ENCODE measurements at places on chromosomes 1 and 21. TPM values are rescaled to one million over a fixed set of nuclear protein-coding genes. Genes with fewer than 3 reads are reported as not detected.

DNA sequence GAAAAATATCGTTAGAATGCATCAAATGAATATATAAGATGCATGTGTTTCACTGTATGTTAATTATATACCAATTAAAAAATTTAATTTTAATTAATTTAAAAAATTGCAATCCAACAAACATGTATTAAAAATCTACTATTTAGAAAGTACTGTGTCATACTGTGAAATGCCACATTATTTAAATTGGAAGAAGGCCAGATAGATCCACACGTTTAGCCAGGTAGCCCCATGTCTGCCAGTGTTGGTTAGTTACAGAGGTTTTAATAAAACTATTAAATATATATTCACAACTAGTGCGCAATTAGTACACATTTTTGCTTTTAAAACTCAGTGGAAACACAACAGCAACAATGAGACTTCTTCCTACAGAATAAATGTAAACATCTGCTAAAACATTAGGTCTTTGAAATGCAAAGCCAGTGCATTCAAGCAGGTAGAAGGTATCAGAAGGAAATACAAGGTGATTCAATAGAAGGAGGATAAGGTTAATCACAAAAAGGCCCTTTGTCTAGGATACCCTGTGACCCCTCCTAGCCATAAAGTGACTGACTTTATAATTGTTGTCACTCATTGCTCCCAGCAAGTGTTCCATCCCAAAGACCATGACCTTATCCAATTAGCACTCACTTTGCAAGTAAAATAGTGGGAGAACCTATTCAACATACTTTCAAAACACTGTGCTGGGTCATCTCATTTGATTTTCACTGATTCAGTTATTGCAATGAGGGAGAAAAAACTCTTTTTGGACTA, 211.5 kb downstream of the TTLL7 start:
- H3K27me3 ChIP-seq = no peaks in the 10 kb centered on the region
- H3K27ac ChIP-seq = no peak overlapping the region
- H3K4me1 ChIP-seq = no peaks in the 10 kb centered on the region
- no peak overlapping the region for H3K4me3 ChIP-seq

- DNase-seq = no peak
- H3K27me3 ChIP-seq = no peaks in the 10 kb centered on the region
- H3K27ac ChIP-seq = no peak overlapping the region
- H3K4me1 ChIP-seq = peaks cover 29% of the 10 kb centered on the region
- H3K4me3 ChIP-seq = no peak overlapping the region
- H3K36me3 ChIP-seq = peaks cover 64% of the 10 kb centered on the region
Measured at GRCh38 chr1:25343872-25344271, 5.7 kb downstream of the TMEM50A start.

DNA sequence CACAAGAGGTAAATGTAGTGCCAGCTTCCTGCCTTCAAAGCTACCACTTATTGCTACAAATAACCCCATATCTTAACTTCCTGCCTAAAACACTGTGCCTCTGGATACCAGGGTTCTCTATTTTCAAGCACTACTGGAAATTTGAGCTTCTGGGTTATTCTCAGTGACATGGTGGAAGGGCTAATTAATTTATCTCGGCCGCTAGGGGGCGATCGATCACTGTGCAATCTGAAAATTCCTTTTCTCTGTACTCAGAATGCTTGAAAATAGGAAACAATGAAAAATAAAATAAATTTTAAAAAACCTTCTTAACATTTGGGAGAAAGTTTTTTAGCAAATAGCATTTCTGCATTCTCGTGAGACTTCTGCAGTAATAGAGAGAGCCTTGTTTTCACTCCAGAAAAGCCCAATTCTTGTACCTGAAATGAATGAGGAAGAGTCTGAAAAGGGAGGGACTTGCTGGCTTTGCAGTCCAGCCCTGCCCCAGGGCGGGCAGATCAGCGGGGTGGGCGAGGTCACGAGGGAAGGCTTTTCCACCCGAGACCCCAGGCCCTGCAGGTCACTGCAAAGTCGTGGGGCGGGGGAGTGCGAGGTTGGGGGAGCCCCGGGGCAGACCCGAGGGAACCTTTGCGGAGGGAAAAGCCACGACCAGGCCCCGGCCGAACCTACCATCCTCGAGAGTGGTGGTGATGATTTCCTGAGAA, 276.7 kb downstream of the PCP4 start:
- H3K27me3 ChIP-seq = no peaks in the 10 kb centered on the region
- no peak overlapping the region for H3K4me3 ChIP-seq
- no peak overlapping the region for H3K27ac ChIP-seq
- no peaks in the 10 kb centered on the region for H3K4me1 ChIP-seq

DNA sequence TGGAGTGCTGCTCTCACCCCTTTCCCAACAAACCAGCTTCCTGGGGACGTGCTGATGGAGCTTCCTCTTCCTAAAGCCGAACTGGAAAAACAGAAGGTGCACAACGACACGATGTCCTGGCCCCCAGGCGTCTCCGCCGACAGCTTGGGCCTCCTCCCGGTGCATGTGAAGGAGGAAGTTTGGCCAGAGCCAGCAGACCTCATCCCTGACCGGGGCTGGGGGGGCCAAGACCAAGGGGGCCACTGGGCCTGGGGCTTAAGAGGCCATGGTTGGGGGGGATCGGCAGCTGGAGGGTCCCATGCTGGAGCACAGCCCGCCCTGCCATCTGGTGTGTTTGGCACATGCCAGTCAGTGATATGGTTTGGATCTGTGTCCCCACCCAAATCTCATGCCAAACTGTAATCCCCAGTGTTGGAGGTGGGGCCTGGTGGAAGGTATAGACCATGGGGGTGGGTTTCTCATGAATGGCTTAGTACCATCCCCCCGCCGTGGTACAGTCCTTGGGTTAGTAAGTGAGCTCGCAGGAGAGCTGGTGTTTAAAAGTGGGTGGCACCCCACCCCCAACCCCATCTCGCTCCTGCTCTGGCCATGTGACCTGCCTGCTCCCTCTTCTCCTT, 6.4 kb downstream of the HES4 start:
- peaks cover 6% of the 10 kb centered on the region for H3K4me1 ChIP-seq
- peaks cover 32% of the 10 kb centered on the region for H3K27me3 ChIP-seq
- H3K4me3 ChIP-seq = no peak overlapping the region
- no peak for DNase-seq

DNA sequence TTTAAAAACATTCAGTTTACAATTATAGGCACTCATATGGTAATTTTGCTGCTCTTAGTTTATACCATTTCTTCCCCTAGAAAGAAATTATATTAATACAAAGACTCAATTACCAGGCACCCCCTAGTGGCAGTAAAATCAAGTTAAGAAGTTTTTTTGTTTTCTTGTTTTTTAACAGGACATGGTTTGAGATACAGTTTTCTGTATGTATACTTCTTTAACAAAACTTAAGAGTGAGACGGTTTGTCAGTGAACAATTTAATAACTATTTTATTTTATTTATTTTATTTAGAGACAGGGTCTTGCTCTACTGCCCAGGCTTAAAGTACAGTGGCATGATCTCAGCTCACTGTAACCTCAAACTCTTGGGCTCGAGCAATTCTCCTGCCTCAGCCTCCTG, 224.6 kb downstream of the FAF1 start:
- peaks cover 6% of the 10 kb centered on the region for H3K36me3 ChIP-seq
- no peak overlapping the region for H3K4me3 ChIP-seq
- no peak for DNase-seq
- no peaks in the 10 kb centered on the region for H3K27me3 ChIP-seq
- H3K27ac ChIP-seq = no peak overlapping the region

DNA sequence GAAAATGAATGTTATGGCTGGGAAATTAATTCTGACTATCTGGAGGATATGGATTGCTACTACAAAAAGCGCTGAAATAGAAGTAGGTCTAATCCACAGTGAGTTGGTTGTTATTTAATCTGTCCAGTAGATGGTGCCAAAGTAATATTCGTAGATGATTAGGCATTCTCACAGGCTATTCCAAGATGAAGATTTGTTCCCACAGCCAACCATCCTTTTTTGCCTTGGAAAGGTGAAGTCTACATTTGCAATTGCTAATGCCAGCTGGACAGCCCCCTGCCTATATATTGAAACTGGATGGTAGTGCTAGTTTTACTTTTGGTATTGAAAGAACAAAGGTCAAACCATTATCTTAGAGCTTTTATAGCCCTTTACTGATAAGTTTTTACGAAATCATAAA, 43.8 kb downstream of the RBM11 start:
- no peak for DNase-seq
- H3K4me1 ChIP-seq = peaks cover 2% of the 10 kb centered on the region
- no peak overlapping the region for H3K27ac ChIP-seq
- peaks cover 14% of the 10 kb centered on the region for H3K27me3 ChIP-seq

- DNase-seq = no peak
- no peaks in the 10 kb centered on the region for H3K36me3 ChIP-seq
- H3K27ac ChIP-seq = no peak overlapping the region
Measured at GRCh38 chr1:26915204-26915842, 1.5 kb upstream of the NR0B2 start.

DNA sequence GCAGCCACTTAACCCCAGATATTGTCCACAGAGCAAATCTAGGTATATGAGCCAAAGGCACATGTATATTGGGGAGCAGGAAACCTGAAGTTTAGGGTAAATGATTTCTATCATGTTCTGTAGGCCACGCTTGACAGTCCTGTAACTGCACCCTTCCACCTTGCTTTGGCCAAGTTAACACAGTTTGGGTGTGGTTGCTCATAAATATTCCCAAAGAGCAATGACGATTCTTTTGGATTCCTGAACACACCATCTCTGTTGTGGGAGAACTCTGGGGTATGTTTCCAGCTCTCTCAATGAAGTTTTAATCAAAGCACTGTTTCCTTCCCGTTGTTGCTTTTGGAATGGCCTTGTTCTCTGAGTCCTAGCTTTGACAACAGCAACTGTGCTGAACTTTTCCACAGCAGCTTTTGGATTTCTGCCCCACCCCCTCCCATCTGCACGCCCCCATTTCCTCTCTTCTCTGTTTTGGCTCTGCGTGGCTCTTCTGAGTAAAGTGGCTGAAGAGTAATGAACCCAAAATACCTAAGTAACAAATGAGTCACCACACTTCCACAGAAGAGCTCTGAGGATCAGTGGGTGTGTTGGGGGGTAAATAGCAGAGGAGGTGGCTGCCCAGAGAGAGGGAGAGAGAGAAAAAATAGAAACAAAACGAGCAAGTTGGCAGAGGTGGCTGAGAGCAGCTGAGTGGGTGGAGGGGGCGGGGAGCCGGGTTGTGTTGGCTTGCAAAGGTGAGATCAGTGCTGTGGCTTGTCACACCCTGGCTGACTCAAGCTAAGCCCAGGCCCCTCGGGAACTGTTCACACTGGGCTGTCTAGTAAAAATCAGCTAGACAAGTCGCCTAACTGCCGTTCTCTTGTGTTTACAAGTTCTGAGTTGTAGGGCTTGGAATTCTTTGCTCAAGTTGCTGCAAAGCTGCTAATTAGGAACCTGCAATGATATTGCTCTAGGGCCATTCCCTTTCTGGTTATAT, 26.9 kb upstream of the RAP1A start:
- no peaks in the 10 kb centered on the region for H3K27me3 ChIP-seq
- H3K36me3 ChIP-seq = peaks cover 3% of the 10 kb centered on the region
- peak overlapping the region; percentile 54 for H3K4me3 ChIP-seq
- peak overlapping the region; percentile 89 for H3K27ac ChIP-seq

GRCh38 chr1:10653370-10654125, 142.9 kb downstream of the CASZ1 start:
- H3K36me3 ChIP-seq = no peaks in the 10 kb centered on the region
- H3K4me3 ChIP-seq = no peak overlapping the region
- no peak overlapping the region for H3K27ac ChIP-seq
- no peak for DNase-seq
- no peaks in the 10 kb centered on the region for H3K4me1 ChIP-seq

- no peaks in the 10 kb centered on the region for H3K36me3 ChIP-seq
- no peak for DNase-seq
- no peak overlapping the region for H3K27ac ChIP-seq
Measured at GRCh38 chr1:178534137-178534868, 21.4 kb downstream of the TEX35 start.

GRCh38 chr1:42620307-42620706, 37.9 kb upstream of the PPIH start:
- H3K27me3 ChIP-seq = peaks cover 9% of the 10 kb centered on the region
- no peaks in the 10 kb centered on the region for H3K36me3 ChIP-seq
- no peak for DNase-seq
- H3K27ac ChIP-seq = no peak overlapping the region

GRCh38 chr1:35615440-35615839, 25.9 kb downstream of the PSMB2 start:
- H3K4me3 ChIP-seq = no peak overlapping the region
- peaks cover 5% of the 10 kb centered on the region for H3K4me1 ChIP-seq
- no peak for DNase-seq
- no peaks in the 10 kb centered on the region for H3K27me3 ChIP-seq

GRCh38 chr1:116763116-116763786, 9.0 kb downstream of the CD2 start:
- H3K27me3 ChIP-seq = no peaks in the 10 kb centered on the region
- H3K4me3 ChIP-seq = peak overlapping the region; percentile 84
- peaks cover 99% of the 10 kb centered on the region for H3K36me3 ChIP-seq

- H3K27me3 ChIP-seq = no peaks in the 10 kb centered on the region
- no peaks in the 10 kb centered on the region for H3K36me3 ChIP-seq
- no peaks in the 10 kb centered on the region for H3K4me1 ChIP-seq
- no peak overlapping the region for H3K27ac ChIP-seq
- no peak overlapping the region for H3K4me3 ChIP-seq
Measured at GRCh38 chr21:10273196-10273595, 248.2 kb upstream of the TPTE start.

DNA sequence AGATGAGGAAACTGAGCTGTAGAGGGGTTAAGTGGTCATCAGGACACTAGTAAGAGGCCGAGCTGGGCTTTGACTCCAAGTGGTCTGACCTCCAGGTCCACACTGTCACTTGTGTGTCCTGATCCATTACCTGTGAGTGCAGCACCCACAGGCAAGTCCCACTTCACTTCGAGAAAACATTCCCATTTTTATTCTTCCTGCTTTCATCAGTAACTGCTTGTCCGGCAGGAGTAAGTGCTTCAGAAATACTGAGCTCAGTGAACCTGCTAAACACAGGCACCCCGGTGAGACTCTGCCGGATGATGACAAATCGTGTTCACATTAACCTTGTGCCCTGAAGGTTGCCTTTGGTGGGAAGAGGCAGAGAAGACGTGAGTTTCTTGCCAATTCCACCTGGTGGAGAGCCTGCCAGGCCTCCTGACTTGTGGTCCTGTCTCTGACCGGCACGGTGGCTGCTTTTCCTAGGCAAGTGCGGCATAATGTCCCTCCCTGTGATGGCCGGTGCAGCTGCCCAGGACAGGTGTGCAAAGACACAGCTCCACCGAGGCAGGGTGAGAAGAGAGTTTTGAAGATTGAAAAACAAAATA, 29.4 kb downstream of the ZBTB18 start:
- no peak overlapping the region for H3K4me3 ChIP-seq
- DNase-seq = no peak
- no peak overlapping the region for H3K27ac ChIP-seq
- no peaks in the 10 kb centered on the region for H3K36me3 ChIP-seq
- peaks cover 3% of the 10 kb centered on the region for H3K4me1 ChIP-seq

- H3K36me3 ChIP-seq = no peaks in the 10 kb centered on the region
- no peak overlapping the region for H3K27ac ChIP-seq
- no peak overlapping the region for H3K4me3 ChIP-seq
- no peaks in the 10 kb centered on the region for H3K27me3 ChIP-seq
Measured at GRCh38 chr1:56966698-56966999, 834 bp upstream of the C8B start.

GRCh38 chr1:116514708-116515525, 55.9 kb downstream of the CD58 start:
- H3K36me3 ChIP-seq = peaks cover 58% of the 10 kb centered on the region
- H3K27ac ChIP-seq = peak overlapping the region; percentile 94
- H3K4me3 ChIP-seq = peak overlapping the region; percentile 50
- H3K4me1 ChIP-seq = peaks cover 63% of the 10 kb centered on the region

Gene ANGPTL3
- total RNA-seq = not detected

Gene BSND
- total RNA-seq = not detected

Gene TAS1R1
- not detected for total RNA-seq

Gene FMO2
- total RNA-seq = not detected

Gene LRRC7
- total RNA-seq = not detected

Gene NBPF6
- 0.23 TPM for total RNA-seq

Gene SFN
- total RNA-seq = 0.62 TPM

Gene OR2L13
- not detected for total RNA-seq

All from activated T-helper 2 cell treated with anti-CD3 and anti-CD28 coated beads, Interferon-gamma antibody, Interleukin-2, Interleukin-4, amounts not matched to agents 10 μg/mL and 5 μg/mL and 100 μg/mL, durations not matched to agents 14 hours and 24 hours and 36 hours (primary cell).